ENCODE measurements at places on chromosomes 12 and 14.

DNA sequence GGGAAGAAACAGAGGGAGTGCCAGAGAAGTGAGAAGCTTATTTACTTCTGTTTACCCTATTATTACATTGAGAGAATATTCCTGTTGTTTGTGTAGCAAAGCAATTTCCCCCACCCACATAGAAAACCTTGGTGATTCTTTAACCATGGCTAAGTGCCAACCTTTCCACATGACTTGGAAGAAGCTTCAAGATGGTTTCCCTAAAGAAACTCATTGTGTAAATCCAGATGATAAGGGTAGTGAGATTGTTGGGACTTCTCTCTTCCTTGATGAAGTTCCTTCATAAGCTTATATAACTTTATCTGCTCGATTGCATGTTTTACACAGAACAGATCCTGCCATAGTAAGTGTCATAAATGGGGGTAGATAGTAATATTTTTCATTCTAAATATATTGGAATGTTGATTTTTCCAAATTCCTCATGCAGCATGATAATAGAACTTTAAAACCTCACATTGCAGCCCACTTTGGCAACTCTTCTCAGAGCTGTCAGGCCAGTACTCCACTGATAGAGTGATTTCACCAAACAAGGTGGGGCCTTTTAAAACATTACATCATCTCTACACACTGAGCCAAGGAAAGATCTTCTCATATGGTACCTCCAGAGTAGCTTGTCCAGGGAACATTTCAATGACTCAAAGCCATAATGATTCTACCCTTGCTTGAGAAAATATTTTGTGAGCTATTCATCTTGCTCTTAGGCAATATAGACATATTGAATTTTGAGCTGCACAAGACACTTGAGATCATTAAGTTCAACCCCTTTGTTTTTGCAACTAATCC, 47.8 kb upstream of the KIF21A start:
- peak; percentile 3 for DNase-seq

- DNase-seq = no peak
Measured at GRCh38 chr12:6604259-6605029, 2.7 kb downstream of the CHD4 start.

DNA sequence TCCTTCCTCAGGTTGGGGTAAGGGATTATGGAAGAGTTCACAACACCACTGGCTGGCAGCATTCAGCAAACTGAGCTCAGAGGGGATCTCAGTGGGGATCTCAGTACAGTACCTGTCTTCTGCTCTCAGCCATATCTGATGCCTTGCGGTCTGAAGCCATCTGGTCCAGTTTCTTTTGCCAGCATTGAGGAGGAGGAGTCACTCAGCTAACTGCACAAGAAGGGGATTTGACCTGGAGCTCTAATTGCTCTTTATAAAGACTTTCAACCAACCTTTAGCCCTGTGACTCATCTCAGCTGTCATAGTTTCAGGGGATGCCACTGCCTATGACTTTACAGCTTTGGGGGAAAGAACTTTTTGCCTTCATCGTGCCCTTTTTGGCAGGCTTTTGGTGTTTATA, 44.9 kb downstream of the JKAMP start:
- DNase-seq = no peak

DNA sequence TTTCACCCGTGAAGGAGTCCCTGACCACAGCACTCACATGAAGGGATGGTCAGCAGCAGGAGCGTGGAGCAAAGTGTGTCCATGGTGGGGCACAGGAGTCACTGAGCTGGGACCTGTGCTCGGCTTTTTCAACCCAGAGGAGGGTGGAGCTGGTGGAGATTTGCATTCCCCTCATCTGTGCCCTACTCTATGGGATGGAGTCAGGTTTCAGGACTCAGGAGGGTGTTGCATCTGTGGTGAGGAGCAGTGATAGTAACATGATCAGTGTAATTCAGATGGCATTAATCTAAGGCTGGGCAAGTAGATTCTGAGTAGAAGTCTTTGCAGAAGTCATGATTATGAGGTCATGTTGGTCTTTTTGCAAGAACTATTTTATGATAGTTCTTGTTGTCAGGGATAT, 511.9 kb downstream of the TMEM121 start:
- no peak for DNase-seq

DNA sequence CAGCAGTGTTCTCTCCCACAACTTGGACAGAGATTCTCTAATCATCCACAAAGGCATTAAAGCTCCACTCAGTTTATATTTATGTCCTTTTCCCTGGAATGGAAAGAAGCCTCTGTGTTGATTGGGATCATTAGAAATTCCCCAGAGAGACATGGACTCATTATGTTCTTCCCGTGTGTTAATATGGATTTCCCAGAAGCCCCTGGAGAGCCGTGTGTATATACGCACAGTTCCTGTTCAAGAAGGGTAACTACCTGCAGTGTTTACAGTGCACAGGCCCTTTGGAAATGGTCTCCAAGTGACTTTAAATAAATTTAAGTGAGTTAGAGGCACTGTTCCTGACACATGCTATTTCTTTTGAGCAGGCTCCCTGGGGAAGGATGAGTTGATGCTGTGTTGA, 428.0 kb upstream of the TMTC1 start:
- no peak for DNase-seq

- no peak for DNase-seq
Measured at GRCh38 chr14:102194856-102195255, 55.2 kb downstream of the WDR20 start.

GRCh38 chr14:79608446-79608845, 602.9 kb downstream of the DIO2 start:
- no peak for DNase-seq

GRCh38 chr12:13472690-13473089, 276.2 kb downstream of the EMP1 start:
- peak; percentile 53 for DNase-seq

- DNase-seq = no peak
Measured at GRCh38 chr12:119528241-119528640, 65.3 kb upstream of the TMEM233 start.
